ENCODE measurements at places on chromosomes 7 and 10.
A peak's percentile ranks its signal among the peaks of the same experiment; 100 is the strongest.

DNA sequence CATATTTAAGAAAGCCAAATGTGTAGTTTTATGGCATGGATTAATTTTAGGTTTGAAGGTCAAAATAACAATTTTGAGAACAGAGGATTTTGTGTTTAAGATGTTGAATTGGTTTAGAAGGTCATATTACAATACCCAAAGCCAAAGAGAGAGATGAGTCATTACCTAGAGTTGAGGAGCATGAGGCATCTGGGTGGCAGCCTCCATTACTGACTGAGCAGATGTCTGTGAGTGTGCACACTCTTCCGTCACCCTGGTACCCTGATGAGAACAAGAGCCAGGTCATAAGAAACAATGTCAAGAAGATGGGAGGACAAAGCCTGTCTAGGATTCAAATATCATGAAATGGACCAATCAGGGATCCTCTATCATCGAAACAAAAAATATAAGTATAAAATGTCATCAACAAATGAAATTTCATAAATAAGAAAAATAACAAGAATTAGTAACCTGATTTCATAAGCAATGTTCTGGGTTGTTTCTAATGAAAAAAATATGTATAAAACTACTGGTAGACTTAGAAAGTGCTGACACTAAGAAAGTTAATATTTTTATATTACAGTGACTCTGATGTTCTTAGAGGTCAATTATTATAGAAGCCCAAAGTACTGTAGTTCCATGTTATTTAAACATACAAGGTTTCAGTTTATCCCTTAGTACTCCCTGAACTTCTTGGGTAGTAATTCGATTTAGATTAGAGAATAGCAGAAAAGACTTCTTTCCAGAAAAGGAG, 20.0 kb downstream of the CUBN start:
- DNase-seq = no peak

GRCh38 chr7:86837235-86837634, 193.5 kb downstream of the GRM3 start:
- no peak for DNase-seq

GRCh38 chr10:36494371-36494770, 631.0 kb upstream of the ANKRD30A start:
- DNase-seq = no peak

DNA sequence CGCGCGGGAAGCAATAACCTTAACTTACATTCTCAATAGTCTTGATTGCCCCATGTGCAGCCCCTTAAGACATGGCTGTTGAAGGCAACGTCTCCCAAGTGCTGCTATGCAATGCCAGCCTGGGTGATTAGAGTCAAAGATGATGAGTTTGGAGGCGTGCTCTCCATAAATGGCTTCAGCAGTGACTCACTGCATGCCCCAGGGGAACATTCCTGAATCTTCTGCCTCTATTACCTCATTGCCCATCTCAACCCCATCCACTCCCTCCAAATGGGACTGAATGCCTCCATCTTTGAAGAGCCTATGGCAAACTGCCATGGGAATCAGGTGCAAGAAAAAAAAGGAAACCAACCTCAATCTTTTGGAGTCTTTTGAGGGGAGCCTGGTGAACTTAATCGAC, 282.8 kb downstream of the SNX10 start:
- DNase-seq = no peak

DNA sequence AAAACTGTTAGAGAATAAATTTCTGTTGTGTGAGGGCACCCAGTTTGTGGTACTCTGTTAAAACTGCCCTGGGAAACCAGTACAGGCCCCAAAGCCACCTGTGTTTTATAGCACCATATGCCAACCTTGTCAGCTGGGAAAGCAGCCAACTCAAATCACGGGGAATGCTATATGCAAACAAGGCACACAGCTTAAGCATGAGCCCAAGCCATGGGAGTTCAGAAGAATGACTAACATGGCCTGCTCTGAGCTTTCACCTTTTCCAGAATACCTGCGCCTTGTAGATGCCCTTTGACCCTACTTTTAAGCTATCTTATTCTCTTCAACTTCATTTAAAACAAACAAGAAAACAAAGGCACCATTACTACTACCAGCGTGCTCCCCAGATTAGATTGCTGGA, 5.5 kb upstream of the SLC25A13 start:
- DNase-seq = no peak

- DNase-seq = no peak
Observed at GRCh38 chr7:45161842-45162241, 4.3 kb downstream of the RAMP3 start.

DNA sequence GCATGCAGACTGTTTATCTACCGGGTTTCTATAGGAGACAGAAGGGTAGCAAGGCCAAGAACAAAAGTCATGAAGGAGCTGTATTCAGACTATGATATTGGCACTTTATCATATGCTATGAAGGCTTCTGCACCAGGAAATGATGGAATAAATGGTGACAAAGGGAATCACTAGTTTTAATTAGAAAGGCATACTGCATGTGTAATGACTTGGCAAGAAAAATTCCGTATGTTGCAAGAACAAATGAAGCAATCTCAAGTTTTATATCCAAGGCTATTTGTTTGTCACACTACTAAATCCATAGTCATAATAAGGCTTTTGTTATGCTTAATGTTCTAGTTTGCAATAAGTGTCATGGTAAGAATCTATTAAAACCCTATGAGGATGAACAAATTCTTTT, 230.9 kb downstream of the ZEB1 start:
- DNase-seq = no peak

- DNase-seq = no peak
Observed at GRCh38 chr10:92849234-92849525, 860 bp downstream of the EXOC6 start.

- DNase-seq = no peak
Observed at GRCh38 chr7:91894781-91895480, 14.4 kb upstream of the MTERF1 start.

DNA sequence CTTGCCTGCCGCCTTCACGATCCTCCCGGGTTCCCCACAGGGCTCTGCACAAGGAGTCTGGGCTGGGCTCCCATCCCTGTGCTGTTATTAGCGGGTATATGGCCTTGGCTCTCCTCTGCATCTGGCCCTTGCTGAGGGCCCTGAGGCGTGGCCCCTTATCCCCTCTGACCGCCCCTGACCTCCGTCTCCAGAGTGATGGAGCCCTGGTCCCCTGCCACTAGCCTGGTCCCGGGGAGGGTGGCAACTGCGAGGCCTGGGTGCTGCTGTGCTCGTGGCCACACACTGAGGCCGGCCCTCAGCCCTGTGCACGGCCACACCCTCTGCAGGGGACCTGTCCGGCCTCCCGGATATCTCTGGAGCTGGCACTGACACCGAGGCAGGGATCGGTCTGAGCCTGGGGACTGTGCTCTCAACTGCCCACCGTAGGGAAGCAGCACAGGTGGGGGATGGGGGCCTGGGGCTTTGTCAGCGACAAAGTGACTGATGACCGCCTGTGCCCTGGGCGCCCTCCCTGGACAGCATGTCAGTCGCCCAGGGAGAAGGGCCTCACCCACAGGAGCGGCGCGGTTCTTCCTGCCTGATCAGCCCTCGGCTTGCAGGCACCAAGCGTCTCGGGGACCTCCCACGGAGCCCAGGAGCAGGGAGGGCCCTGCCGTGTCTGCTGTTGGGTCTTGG, 72.4 kb downstream of the NKX6-2 start:
- DNase-seq = no peak

GRCh38 chr7:117129521-117129955, 176.2 kb downstream of the ST7 start:
- no peak for DNase-seq

- DNase-seq = no peak
Observed at GRCh38 chr7:147829016-147829415, 761.5 kb upstream of the C7orf33 start.

DNA sequence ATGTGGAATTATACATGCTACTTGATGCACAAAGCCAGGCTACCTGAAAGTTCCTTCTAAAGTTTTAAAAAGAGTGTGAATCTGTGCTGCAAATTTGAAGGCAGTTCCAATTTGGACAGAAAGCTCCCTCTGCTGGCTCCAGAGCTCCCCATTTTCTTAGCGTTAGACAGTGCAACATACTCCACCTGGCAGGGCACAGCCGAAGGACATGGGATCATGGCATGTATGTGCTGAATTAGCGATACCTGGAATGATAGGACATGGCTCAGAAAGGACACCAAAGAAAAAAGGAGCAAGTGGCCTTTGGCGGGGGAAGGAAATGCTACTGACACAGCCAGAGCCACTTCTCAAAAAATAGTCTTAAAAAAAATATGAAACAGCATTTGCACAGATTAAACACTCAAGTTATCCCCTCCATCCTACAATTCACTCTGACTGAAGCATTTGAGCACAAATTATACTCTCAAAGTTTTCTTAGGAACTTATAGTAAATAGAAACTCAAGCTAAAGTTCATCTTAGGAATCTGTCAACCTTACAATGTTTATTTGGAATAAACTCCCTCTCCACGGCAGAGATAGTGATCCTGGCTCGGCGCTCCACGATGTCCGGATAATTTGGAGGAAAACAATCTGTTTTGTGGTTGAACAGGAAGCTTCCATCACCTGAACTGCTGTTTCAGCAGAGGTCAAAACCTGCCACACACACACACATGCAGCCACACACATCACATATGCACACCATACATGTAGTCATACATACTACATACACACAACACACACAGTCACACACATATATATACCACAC, 80.0 kb downstream of the C7orf25 start:
- peak; percentile 17 for DNase-seq

DNA sequence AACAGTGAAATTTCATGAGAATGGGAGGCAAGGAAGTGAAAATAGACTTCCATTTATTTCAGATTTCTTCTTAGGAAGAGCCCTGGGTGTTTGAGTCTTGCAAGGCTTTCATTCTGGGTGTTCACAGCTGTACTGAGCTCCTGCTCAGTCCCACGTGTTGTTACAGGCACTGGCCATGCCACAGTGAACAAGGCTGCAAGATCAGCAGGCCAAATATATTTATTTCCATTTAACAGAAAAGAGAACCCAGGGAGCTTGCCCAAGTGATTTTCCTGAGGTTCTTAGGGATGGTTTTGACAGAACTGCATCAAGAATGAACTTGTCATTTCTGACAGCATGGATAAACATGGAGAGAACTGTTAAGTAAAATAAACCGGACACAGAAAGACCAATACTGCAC, 54.5 kb upstream of the CD36 start:
- DNase-seq = no peak

DNA sequence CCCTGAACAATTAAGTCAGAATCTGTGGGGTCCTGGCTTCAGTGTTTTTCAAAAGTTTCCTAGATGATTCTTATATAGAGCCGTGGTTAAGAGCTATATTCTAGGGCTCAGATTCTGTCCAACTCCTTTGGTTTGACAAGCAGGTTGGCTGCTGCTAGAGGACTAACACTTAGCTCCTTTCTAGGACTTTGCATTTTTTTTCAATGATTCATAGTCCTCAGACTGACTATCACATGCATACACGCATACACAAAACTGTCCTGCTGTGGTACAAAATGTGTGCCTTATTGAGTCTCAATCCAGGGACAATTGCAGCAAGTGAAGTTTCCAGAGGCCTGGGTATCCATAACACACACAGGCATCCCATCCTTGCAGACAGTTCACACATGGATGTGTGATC, 392.0 kb downstream of the NRG3 start:
- DNase-seq = no peak

DNA sequence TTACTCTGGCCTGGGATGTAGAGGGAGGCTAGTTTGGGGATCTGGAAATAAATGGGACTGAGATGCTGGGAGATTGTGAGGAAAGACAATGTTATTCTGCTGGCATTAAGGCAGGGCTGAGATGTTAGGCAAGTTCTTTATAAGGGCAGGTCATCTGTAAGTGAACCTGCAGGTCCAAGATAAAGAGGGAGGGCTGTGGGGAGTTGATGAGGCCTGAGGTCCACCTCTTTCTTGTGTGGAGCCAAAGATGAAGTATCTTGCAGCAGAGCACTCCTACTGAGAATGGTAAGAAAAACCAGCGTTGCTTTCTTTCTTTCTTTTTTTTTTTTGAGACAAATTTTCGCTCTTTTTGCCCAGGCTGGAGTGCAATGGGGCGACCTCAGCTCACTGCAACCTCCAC, 19.1 kb downstream of the CYCS start:
- no peak for DNase-seq

GRCh38 chr7:22586101-22586785, 86.3 kb upstream of the STEAP1B start:
- DNase-seq = no peak

- DNase-seq = no peak
Observed at GRCh38 chr10:72659694-72660093, 32.2 kb upstream of the MCU start.

DNA sequence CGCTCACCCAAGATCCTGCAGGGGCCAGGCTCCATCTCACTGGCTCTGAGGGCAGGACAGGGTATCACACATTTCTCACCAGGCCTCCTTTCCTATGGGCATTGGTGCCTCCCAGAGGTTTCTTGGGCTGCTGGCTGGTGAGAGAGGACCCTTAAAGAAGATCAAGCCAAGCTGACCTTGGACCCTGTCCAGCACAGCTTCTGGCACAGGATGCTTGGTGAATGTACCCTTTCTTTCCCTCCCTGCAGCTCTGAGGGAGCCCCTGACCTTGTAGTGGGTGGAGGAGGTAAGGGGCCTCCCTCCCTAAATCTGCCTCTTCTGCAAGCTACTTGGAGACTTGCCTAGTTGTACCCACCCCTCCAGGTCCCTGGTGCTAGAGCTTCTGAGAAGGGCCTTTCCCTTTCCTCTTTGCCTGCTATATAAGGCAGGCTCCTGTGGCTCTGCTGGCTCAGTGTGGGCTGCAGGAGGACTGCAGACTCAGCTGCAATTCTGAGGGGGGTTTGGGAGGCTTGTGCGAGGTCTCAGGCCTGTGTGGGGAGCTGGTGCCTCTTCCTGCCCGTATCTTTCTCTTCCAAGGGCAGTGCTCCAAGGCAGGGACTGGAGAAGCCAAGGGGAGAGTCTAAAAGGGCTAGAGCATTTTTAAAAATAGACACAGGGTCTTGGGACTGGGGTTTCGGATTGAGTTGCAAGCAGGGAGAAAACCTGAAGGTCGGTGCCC, 11.7 kb upstream of the TRIM8 start:
- DNase-seq = no peak

- DNase-seq = no peak
Observed at GRCh38 chr7:109939207-109939606, 1151.7 kb upstream of the LRRN3 start.

DNA sequence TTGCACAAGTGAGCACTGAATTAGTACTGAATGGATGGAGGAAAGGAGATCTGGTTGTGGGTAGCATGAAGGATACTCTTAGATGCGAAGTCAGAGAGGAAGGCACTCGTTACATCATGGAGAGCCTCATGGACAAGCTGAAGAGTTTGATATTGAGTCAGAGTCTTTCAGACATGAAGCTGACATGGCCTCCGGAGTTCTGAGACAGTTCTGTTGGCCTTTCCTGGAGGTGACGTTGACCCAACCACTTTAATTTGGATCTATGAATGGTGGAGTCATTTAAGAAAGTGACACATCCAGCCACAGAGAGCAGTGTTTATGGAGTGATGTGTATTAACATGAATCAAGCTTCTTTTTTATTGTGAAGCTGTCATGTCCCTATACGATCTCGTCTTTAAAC, 286.3 kb upstream of the CDC14C start:
- DNase-seq = no peak
